ENCODE measurements at places on chromosomes 6 and 20.

DNA sequence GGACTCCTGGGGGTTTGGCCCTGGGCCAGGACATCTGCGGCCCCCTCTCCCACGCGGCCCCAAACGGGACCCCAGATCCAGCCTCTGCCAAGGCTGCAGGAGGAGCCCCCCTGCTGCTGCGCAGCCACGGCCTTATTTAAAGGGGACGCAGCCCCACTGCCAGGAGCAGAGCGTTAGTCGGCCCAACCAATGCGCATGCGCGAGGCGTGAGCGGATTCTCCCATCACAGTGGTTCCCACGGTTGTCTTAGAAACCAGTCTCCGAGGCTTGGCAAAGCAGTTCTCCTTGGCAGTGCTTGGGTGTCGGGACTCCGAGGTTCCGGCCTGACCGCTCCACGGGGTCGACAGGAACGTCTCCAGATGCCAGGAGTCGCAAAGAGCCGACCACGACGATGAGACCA is 288.3 kb upstream of the ZNF337 start:
- peak; percentile 42 for DNase-seq

DNA sequence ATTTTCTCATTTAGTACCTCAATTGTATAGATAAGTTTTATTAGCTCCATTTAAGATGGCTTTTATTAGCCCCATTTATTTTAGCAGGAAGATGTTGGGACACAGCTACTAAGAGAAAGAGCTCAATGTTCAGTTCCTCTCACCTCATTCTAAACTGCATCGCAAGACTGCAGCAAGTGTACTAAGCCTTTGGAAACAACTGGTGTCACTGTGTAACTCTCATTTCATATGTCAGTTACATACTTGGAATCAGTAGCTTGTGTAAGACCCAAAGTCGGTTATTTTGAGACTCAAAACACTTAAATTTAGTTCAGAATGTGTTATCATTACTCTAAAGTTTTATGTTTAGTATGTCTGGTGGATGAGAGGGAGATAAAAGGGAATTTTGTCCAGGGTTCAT is 482.9 kb downstream of the BMP2 start:
- no peak for DNase-seq

GRCh38 chr20:58308680-58309527 is 611 bp upstream of the RAB22A start:
- no peak for DNase-seq

DNA sequence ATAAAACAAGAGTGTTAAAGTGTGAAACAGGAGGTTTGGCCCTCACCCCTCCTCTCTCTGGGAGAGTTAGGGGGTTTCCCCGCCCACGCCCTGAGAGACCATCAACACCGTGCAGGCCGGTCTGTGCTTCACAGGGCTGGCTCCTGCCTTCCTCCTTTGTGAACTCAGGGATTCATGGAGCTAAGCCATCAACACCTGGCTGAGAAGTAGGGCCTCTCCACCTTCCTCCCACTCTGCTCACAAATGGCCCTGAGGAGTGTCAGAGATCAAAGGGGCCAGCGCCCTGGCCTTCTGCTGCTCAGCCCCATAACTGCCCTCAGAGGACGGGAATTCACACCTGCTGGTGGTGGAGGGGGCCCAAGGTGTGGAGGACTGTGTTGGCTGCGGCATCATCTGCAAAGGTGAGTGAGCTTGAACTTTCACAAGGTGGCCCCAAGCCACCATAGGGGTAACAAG is 88.6 kb downstream of the PSMB1 start:
- DNase-seq = no peak

DNA sequence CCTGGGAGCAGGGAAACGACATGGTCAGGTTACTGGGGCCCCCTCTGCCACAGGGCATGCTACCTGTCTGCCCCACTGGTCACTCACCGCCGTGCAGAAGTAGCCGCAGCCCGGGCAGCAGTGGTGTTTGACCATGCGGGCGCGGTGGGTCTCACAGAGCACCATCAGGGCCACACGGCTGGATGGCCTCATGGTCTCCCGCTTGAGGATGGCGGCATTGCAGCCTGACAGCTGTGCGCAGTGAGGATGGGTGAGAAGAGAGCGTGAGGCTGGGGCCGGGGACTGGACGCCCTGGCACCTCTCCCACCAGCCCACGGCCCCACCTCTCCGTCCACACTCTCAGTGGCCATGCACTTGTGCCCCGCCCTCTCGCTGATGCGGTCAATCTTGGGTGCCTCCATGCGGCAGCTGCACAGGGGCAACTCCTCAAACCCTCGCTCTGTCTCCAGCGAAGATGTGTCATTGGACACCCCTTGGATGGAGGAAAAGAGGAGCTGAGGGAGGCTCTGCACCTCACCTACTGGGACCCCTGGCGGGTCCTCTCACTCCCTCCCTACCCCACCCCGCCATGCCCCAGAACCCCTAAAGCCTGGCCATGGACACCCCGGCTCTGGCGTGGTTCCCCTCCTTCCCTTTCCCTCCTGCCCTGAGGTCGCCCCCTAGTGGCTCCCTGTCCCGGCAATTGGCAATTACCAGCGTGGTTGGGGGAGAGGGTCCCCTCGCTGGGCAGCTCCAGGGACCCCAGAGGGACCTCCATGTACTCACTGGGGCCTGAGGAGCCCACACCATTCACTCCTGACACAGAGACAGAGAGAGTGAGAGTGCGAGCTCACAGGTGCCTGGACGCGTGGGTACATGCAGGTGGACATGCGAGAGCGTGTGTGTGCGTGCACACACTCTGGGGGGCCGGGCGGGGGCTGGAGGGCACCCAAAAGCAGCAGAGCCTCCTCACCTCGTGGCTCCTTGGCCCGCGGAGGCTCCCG is 8.9 kb downstream of the EHMT2 start:
- DNase-seq = no peak

- DNase-seq = no peak
Measured at GRCh38 chr6:110815015-110815410, 256 bp downstream of the CDK19 start.

DNA sequence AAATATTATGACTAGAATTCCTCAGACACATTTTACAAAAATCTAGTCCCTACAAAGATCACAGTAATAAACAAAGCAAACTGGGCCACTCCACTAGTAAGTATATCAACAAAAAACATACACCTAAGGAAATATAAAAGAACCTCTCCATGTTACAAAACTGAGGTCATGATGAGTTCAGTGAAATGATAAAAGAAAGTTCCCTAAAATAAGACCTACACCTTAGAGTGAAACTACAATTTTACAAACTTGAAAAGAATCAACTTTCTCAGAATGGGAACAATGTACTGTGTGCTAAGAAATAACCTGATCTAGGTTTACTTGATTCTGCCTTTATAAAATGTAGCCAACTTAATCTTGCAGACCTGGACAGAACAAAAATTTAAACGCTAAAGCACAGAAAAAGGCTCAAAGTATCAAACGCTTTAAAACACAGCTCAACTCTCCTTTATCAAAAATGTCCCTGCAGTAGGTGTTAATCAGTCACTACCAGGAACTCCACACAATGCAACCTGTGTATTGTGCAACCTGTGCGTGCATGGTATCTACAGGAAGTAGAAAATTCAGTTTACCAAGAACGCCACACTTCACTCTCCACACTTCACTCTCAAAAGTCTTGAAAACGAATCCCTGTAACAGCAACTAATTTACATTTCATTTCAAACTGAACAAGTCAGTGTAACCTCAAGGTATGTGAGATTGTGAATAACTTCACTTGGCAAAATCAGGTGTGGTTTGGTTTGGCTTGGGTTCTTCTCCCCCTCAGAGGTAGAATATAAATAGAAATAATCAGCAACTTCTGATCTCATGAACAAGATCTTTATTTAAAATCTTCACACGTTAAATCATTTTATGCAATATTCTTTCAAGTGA is 1.8 kb downstream of the RALGAPA2 start:
- no peak for DNase-seq

DNA sequence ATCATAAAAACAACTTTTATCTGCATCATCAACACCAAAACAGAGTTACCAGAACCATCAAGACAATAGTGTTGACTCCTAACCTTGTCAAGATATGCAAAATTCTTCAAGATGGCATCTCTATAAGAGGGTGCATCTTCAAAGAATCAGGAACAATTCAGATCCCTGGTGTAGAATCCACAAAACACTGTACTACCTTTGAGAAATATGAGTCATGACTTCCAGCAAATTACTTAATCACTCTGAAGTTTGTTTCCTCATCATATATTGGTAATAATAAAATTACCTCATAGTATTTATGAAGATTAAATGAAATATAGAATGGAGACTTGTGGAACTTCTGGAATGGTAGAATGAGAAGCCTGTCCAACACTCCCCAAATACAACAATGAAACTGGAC is 221.3 kb upstream of the SUPT3H start:
- DNase-seq = no peak

- no peak for DNase-seq
Measured at GRCh38 chr6:170135461-170135820, 155.4 kb downstream of the DLL1 start.

DNA sequence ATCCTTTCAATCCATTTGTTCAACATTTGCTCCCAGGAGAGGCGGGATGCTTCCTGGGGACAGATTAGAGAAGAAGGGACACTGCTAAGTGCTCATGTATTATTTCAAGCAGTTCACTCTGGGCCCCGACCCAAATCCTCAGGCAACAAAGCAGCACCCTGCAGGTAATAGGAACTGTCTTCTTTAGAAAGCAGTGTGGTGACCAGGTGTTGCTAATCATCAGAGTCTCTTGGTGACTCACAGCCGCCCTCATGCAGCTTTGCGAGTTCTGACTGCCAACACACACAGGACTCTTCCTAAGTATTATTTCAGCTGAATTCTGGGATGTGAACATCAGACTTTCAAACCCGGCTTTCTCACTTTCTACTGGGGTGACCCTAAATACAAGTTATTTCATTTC is 356.4 kb downstream of the PRKN start:
- DNase-seq = no peak

DNA sequence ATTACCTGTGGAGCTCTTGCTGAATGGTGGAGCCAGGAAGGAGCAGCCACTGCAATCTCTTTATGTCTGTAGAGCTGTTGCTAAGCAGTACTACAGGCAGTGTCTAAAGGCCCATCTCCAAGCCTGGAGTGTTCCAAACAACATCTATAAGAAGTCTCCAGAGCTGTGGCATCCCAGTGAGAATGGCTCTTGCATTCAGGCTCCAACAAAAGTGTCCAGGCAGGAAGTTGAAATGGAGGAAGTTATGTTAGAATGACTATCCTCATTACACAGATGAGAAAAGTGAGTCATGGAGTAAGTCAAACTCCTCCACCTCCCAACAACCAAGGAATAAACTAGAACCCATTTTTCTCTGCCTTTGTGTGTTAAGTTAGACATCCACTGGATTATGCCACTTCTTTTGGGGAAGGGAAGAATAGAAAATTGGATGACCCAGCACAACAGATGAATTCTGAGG is 288.5 kb upstream of the STXBP5 start:
- DNase-seq = no peak

DNA sequence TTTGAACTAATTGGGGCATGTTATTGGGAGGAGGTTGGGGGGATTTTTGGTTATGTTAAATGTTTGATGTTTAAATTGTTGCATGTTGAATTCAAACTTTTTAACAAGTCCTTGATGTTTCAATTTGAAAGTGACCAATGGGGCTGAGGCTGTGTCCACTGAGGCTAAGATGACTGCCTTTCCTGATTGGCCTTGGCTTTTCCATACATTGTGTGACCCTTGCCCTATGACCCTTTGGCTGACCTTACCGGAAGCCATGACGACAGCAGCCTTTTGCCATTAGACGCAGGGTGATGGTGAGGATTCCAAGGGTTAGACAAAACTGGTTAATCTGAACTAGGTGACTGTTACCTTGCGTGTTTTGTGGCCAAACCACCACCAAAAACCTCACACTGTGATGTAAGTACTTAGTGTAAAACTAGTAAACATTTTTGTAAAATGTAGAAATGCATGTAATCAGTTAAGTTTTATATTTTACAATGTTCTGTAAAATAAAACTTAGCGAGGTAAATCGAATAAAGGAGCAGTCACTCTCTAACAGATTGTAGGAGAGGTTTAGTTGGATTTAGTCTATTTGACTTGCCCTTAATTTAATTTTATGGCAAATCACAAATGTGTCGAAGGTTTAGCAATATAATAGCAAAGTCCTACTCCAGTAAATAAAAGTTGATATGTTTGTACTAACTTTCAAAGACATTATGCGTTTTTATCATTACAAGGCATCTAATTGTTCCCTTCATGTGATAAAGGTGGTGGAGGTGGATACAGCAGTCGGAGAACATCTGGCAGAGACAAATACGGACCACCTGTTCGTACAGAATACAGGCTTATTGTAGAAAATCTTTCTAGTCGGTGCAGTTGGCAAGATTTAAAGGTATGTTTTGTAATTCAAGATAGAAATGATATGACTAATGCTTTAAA is 1.6 kb downstream of the SRSF6 start:
- no peak for DNase-seq

DNA sequence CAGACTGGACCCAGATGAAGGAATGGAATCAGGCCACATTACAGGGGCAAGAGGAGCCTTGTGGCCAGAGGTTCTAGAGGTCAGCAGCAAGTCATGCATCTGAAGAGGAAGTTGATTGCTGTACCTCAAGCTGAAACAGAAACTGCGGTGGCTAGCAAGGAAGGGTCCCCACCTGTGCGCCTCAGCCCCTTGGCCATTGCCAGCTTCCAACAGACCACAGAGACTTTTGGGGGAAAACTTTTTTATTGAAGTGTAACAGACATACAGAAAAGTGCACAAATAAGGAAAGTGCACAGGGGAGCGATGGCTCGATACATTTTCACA is 26.8 kb upstream of the SLC9A8 start:
- no peak for DNase-seq

GRCh38 chr6:24238700-24239099 is 112.7 kb downstream of the NRSN1 start:
- DNase-seq = no peak

DNA sequence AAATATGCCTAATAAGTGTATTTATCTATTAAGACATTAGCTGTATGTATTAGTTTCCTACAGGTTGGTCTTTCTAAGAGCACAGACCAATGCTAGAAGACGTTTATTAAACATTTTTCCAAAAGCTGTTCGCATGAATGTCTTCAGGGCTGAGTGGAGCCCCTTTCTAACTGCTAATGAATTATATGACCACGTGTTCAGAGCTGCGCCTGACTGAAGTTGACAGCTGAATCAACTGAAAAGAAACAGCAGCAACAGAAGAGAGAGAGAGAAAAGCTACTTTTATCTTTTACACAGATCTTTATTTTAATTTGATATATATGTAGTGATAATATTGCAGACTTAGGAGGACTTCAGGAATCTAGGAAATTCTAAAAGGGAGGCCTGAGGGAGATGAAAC is 75.2 kb upstream of the ARID1B start:
- no peak for DNase-seq

GRCh38 chr6:26312501-26313397 is 52.2 kb upstream of the BTN3A2 start:
- peak; percentile 81 for DNase-seq

DNA sequence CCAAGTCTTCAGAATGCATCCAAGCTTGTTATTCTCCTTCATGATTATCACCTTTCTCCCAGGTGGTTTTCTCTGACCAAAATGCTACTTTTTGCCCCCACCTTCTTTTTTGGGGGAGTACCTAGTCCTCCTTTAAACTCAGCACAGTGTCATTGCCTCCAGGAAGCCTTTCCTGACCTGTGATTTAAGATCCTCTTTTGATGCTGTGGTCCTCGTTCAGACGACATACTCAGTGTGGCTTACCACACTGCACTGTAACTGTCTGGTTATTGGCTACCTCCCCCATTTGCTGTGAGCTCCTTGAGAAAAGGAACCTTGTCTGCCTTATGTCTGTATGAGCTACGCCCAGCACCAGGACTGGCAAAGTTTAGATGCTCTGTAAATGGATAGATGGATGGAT is 14.6 kb downstream of the SAYSD1 start:
- no peak for DNase-seq

Data from stimulated activated CD4-positive, alpha-beta T cell treated with anti-CD3 and anti-CD28 coated beads, Interleukin-2, amount 100 ng/mL, for 4 hours (primary cell).